NCI-H748 treated with DMSO at 0.1 percent for 48 hours (cell line): ENCODE measurements at places on chromosomes 11 and 22.

DNA sequence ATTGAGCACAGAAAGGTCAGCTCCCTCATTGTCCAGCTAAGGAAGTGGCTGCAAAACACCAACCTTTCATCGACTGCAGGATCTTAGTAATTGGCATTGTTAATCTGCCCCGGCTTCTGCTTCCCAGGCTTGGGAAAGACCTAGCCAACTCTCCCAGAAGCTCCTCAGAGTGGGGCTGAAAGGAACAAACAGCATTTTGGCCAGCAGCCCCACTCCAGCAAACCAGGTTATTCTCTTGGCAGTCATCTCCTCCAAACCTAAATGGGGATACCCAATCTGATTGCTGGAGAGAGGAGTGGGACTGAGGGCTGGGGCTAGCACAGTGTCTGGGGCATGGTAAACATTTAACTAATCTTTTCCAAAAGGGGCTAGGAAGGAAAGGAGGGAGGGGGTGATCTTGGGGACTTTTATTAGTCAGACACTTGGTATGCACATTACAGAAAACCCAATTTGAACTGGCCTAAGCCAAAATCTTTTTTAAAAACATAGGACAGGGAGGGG is 294.4 kb downstream of the MN1 start:
- DNase-seq = no peak

DNA sequence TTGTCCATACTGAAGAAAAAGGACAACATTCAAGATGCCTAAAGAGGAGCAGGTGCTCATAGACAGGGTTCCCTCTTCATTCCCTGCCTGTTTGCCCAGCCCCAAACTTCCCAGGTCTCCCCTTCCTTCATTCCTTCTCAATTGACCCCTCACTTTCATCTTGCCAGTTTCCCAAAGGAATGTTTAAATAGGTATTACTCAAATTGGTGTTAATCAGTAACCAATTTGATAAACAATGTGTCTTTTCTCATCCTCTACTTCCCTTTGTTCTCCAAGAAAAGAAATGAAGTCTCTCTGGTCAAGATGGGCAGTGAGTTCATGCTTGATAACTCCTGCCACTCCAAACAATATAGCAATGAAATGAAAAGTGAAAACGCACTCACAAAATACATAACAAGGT is 101.9 kb downstream of the TMPRSS5 start:
- no peak for DNase-seq

DNA sequence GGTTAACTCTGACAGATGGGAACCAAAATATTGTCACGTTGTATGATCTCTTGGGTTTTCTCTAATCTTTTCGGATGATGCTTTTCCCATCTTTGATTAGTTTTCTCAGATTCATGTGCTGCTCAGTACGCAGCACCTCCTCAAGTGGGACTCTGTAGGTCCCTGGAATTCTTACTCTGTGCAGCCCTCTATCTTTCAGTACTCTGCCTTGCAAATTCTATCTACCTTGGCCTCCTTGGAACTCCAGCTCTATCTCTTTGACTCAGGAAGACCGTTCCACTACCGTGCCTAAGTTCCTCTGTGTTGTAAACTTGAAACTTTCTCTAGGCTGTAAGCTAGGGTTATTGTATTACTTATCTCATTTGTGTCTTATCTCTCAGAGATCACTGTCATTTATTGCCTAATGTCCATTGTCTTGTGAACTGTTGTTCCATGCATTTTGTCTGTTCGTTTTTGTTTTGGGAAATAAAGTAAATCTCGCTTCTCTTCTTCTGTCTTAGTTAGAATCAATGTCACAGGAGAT is 20.1 kb upstream of the CHORDC1 start:
- DNase-seq = no peak

DNA sequence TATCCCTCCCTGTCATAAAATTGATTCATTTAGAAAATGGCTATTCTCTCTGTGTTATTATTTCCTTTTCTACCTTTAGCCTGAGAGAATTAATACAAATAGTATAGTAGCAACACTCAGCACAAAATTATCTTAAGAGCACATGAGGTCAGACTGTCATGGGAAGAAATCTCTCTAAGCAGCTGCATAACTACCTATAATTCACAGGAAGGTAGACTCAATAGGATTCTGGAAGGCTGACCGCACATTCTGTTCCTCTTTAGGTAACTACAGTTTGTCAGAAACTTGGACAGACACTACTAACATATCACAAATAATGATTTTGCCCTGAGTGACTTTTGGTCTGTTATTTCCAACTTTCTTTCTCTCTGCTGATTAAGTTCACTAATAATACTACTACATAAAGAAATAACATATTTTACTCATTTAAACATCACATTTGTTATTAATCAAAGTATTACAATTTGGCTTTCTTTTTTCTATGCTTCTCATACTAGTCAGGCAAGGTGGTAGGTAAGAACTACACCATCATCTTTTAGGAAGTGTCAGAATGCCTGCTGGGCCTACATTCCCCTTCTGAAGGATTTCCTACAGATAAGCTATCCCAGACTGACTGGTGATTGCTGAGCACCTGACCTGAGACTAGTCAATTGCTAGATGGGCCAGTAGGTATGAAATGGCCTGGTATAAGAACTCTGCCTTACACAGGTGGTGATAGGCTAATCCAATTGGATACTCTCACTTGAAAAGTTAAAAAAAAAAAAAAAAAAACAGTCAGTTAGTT is 325.1 kb downstream of the DLG2 start:
- no peak for DNase-seq

GRCh38 chr11:75275581-75275980 is 35.0 kb downstream of the TPBGL start:
- DNase-seq = no peak

GRCh38 chr22:48744283-48744641 is 1083.4 kb downstream of the BRD1 start:
- DNase-seq = no peak

DNA sequence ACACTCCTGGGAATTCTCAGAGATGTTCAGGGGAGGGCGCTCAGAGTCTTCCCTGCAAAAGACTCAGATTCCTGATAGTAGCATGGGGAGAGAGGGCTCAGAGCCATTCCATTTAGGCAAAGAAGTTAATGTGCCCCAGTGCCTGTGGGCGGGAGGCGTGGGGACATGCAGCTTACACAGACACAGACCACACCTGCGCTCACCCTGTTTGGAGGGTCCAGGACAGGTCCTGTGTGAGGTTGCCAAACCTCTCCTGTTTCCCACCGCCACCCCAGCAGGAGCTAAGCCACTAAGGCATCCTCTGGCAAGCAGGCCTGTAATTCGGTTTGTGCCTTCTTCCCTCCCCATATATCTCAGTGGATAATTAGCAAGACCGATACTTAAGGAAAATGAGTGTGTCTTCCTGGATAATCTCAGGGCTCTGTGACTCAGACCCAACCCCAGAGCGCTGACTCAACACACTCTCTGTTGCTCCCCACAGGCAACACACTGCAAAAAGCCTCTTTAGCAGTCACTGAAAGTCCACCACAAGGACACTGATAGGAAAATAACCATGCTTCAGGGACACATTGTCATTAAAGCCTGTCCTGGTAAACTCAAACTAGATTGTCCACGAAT is 118.9 kb upstream of the LMO1 start:
- DNase-seq = no peak

DNA sequence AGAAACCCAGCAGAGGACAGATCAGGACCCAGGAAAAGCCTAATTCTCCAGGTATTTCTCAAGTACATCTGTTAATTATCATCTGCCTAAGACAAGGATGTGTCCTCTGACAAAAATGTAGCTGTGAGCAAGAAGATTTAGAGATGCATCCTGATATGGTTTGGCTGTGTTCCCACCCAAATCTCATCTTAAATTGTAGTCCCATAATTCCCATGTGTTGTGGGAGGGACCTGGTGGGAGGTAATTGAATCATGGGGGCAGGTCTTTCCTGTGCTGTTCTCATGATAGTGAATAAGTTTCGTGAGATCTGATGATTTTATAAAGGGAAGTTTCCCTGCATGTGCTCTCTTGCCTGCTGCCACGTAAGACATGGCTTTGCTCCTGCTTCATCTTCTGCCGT is 381.8 kb downstream of the BUD13 start:
- DNase-seq = no peak

GRCh38 chr11:1732418-1733008 is 17.9 kb downstream of the IFITM10 start:
- no peak for DNase-seq

GRCh38 chr22:28075358-28075981 is 156.4 kb upstream of the PITPNB start:
- no peak for DNase-seq

GRCh38 chr11:76185931-76186401 is 20.3 kb downstream of the WNT11 start:
- no peak for DNase-seq

DNA sequence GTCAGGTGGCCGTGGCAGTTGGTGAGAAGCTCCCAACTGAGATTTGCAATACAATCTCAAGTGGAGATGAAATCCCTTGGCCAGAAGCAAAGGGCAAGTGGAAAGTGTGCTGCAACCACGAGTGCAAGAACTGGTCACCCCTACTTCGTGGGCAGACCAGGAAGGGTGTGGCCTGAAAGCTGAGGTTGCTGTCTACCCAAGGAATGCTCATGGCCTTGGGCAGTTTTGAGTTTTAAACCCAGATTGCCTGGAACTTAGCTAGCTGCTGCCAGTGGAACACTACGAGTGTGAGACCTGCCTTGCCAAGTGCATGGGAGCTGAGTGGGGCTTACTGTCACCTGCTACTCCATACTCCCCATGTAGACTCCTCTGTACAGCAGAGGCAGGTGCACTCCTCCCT is 113.3 kb upstream of the FAT3 start:
- DNase-seq = no peak

DNA sequence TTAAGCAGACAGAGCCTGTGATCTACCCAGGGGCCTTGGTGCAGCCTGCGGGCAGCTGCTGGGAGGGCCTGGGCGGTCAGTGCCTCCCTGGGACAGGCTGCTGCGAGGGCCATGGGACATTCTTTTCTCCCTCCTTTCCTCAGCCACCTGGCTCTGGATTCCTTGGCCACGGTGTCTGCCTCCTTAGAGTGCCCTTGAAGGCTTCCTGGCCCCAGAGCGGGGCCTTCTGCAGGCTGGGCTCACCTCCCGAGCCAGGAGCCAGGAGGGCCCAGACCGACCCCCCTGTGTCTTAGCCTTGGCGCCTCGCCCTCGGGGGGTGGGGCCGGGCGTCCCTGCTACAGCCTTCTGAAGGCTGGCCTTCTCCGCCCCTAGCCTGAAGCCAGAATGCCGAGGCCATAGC is 231.2 kb downstream of the TBC1D22A start:
- DNase-seq = no peak

- no peak for DNase-seq
Observed at GRCh38 chr11:64865286-64866172, 12.9 kb downstream of the EHD1 start.

GRCh38 chr11:73961321-73961720 is 10.5 kb downstream of the DNAJB13 start:
- DNase-seq = no peak

- DNase-seq = no peak
Observed at GRCh38 chr11:69344570-69345145, 50.7 kb downstream of the MYEOV start.

- DNase-seq = no peak
Observed at GRCh38 chr22:19591568-19591967, 67.4 kb upstream of the CLDN5 start.

- no peak for DNase-seq
Observed at GRCh38 chr11:128289048-128289447, 298.3 kb downstream of the ETS1 start.

- DNase-seq = no peak
Observed at GRCh38 chr11:74673693-74674360, 57.4 kb downstream of the CHRDL2 start.

- no peak for DNase-seq
Observed at GRCh38 chr22:22450343-22450839, 58.2 kb downstream of the ZNF280B start.

- DNase-seq = peak; percentile 45
Observed at GRCh38 chr11:72373163-72373562, 61.2 kb downstream of the CLPB start.

GRCh38 chr11:47056261-47056915 is 119.8 kb downstream of the CSTPP1 start:
- DNase-seq = no peak

GRCh38 chr11:21385669-21386440 is 716.5 kb downstream of the NELL1 start:
- DNase-seq = no peak

GRCh38 chr11:61628662-61628970 is 47.7 kb upstream of the SYT7 start:
- DNase-seq = no peak

DNA sequence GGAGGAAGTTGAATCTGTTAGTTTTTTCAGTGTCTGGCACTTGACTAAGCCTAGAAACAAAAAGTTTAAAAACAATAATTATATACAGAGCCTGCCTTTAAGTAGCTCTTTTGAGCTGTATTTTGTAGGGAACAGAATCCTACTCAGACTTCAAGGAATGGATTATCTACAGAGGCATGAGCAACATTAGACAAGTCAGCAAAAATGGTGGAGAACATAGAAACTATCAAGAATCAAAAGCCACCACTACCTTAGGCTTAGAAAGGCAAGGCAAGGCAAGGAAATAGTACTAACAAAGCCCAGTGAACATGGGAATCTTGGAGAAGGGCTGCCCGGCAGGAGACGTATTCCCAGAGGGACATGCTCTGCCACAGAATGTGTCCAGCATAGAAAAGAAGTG is 353.6 kb upstream of the FAT3 start:
- DNase-seq = no peak

DNA sequence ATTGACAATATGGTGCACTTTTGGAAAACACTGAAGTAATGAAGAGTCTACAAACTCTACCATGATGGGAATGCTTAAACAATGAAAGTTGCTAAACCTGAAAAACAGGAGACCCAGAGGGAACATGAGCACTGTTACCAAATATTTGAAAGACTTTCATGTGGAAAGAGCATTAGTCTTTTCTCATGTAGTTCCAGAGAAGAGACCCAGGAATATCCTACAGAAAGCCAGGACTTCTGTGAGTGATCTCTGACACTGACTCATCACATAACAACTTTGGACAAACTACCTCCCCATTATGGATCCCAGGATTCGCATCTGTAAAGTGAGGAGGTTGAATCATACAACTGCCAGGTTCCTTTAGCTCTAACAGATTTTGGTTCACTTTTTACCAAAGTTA is 62.2 kb downstream of the FAM181B start:
- no peak for DNase-seq

DNA sequence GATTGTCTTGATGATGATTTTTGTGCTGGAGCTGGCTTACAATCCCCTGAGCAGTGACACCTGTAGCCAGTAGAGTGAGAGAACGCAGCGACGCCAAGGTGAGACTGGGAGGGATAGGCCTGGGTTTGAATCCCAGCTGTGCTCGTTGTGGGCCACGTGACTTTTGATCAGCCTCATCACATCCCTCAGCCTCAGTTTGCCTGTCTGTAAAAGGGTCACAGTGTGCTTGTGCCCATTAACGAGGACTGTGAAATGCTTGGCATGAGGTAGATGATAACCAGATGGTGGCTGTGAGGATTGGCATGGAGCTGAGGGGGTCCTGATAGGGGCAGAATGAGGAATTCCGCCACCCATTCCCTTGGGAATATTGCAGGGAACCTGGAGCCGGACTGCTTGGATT is 9.6 kb downstream of the KIAA1671 start:
- no peak for DNase-seq
